Spinal cord (tissue), 10 donors: ENCODE measurements at places on chromosomes 2 and 18. TPM values are rescaled to one million over a fixed set of nuclear protein-coding genes. Genes with fewer than 3 reads are reported as not detected.

Gene TBR1
- 1.3 TPM for total RNA-seq

DNA sequence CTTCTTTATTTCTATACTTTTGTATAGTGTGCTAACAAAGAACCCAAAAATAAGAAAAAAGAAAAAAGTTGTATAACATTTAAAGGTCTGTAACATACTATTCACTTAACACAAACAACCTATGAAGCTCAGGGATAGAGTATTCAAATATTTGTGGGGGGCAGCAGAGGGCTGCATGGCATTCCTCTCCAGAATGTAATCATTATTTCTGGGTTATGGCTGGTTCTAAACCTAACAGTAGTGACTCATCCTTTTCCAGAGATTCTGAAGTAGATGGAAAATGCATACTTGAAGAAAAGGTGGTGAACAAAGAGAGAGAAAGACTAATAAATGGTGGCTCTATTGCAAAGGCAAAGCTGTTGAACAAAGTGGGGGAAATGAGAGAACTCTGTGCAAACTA lies 249.4 kb downstream of the NRXN1 start:
- H3K4me3 ChIP-seq: no peak overlapping the region
- no peaks in the 10 kb centered on the region for H3K27me3 ChIP-seq
- H3K27ac ChIP-seq: no peak overlapping the region

- no peak for DNase-seq
- no peaks in the 10 kb centered on the region for H3K27me3 ChIP-seq
- no peak overlapping the region for H3K4me3 ChIP-seq
Measured at GRCh38 chr2:150051004-150051403, 436.5 kb downstream of the RND3 start.

DNA sequence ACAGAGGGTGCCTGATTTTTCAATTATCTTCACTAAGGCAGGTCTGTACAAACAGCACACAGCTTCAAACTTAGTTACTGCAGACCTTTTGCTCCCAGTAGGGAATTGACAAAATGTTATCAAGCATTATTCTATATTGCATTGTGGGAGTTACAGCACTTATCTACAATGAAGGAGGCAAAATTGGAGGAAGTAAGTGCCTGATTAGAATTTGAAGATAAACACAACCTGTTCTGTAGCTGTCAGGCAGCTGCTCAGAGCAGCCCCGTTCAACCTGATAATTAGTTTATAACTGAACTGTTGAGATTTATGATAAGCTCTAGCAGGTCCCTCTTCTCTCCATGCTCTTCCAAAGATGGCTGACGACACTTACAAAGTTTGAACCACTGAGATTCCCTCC lies 364.4 kb upstream of the CYRIA start:
- no peaks in the 10 kb centered on the region for H3K4me1 ChIP-seq
- H3K4me3 ChIP-seq: no peak overlapping the region
- H3K36me3 ChIP-seq: no peaks in the 10 kb centered on the region
- H3K27me3 ChIP-seq: no peaks in the 10 kb centered on the region
- no peak overlapping the region for H3K27ac ChIP-seq

DNA sequence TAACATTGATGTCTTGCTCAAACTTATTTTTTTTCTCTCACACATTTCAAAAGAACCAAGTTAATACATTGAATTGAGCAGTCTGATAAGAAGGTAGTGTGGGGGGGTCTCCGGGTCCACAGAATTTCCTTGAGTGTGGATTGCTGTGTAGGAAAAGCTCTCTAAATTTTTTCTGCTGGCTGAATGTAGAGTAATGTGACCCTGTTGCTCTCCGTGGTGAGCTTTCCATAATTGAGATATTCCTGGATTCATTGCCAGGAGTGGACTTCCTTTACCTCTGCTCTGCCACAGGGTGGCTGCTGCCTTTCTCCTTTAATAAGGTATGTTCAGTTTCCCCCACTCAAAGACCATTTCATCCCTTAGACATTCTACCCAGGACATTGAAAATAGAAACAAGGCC lies 50.9 kb downstream of the PKP4 start:
- no peaks in the 10 kb centered on the region for H3K36me3 ChIP-seq
- H3K4me3 ChIP-seq: no peak overlapping the region
- no peaks in the 10 kb centered on the region for H3K27me3 ChIP-seq
- DNase-seq: no peak
- no peak overlapping the region for H3K27ac ChIP-seq

DNA sequence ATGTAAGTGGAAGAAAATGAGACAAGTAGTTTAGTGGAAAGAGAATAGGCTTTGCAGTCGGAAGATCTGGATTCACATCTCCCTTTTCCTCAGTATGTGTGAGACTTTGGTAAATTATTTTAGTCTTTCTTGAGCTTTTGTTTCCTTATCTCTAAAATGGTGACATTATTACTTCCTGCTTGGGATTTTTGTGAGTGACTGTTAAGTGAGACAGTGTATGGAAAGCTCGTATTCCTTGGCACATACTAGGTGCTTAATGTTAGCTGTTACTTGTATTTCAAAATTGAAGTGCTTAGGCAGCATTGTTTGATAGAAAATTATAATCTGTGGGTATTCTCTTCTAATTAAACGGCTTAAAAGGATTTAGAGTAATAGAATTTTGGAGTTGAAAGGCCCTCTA lies 2.0 kb downstream of the ZNF638 start:
- DNase-seq: no peak
- H3K27me3 ChIP-seq: no peaks in the 10 kb centered on the region
- H3K36me3 ChIP-seq: peaks cover 5% of the 10 kb centered on the region
- peaks cover 15% of the 10 kb centered on the region for H3K4me1 ChIP-seq

- DNase-seq: no peak
- no peak overlapping the region for H3K4me3 ChIP-seq
- no peak overlapping the region for H3K27ac ChIP-seq
- H3K36me3 ChIP-seq: no peaks in the 10 kb centered on the region
- no peaks in the 10 kb centered on the region for H3K4me1 ChIP-seq
Measured at GRCh38 chr2:4175343-4175742, 472.0 kb downstream of the DCDC2C start.

Gene HOXD4
- total RNA-seq: 3.9 TPM

Gene MERTK
- 13.4 TPM for total RNA-seq

- no peaks in the 10 kb centered on the region for H3K4me1 ChIP-seq
- H3K4me3 ChIP-seq: no peak overlapping the region
- no peaks in the 10 kb centered on the region for H3K27me3 ChIP-seq
- H3K27ac ChIP-seq: no peak overlapping the region
- no peak for DNase-seq
Measured at GRCh38 chr2:191622374-191623320, 55.3 kb upstream of the NABP1 start.

GRCh38 chr18:4236940-4237663 lies 218.0 kb downstream of the DLGAP1 start:
- no peaks in the 10 kb centered on the region for H3K27me3 ChIP-seq
- no peaks in the 10 kb centered on the region for H3K4me1 ChIP-seq
- no peaks in the 10 kb centered on the region for H3K36me3 ChIP-seq
- H3K4me3 ChIP-seq: no peak overlapping the region
- no peak overlapping the region for H3K27ac ChIP-seq
- no peak for DNase-seq

- no peak overlapping the region for H3K27ac ChIP-seq
- no peak overlapping the region for H3K4me3 ChIP-seq
- no peaks in the 10 kb centered on the region for H3K27me3 ChIP-seq
- DNase-seq: no peak
- no peaks in the 10 kb centered on the region for H3K4me1 ChIP-seq
Measured at GRCh38 chr18:39434223-39434920, 1868.8 kb upstream of the CELF4 start.

DNA sequence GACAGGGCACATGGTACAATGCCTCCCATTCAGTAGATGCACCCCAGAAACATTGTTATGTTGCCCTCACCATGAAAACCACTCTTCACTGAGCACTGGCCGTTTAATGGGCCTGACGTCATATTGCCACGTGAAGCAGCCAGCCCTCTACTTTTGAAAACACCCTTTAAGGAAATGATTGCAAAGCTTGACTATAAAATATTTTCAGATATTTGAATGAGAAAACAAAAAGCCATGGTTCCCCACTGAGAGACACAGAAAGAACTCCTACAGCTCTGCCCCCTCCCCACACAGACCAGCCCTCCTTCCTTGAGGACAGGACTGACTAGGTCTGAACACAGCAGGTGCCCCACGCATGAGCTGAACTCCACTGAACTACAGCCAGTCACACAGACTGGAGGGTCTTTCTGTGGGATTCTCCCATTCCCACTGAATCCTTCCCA lies 349.1 kb downstream of the ANAPC1 start:
- H3K4me3 ChIP-seq: no peak overlapping the region
- DNase-seq: no peak

DNA sequence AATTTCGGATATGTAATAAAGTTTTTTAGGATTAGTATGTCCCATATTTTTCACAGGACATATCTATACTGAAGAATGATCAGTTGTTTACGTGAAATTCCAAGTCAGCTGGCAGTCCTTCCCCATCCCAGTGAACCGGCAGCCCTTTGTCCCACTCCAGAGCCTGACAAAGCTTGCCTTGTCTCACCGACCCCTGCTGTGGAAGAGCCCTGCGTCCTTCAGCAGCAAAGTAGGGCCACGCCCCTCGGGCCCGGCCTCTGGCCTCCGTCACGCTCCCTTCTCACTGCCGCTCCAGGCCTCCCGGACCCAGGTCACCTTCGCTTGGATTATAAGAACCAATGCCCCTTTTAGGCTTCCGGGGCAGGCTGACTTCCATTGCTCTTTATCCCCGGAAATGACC lies 89.8 kb upstream of the TGIF1 start:
- H3K27ac ChIP-seq: peak overlapping the region; percentile 42
- no peaks in the 10 kb centered on the region for H3K36me3 ChIP-seq
- peaks cover 8% of the 10 kb centered on the region for H3K4me1 ChIP-seq
- peak; percentile 8 for DNase-seq
- H3K4me3 ChIP-seq: no peak overlapping the region
- no peaks in the 10 kb centered on the region for H3K27me3 ChIP-seq

DNA sequence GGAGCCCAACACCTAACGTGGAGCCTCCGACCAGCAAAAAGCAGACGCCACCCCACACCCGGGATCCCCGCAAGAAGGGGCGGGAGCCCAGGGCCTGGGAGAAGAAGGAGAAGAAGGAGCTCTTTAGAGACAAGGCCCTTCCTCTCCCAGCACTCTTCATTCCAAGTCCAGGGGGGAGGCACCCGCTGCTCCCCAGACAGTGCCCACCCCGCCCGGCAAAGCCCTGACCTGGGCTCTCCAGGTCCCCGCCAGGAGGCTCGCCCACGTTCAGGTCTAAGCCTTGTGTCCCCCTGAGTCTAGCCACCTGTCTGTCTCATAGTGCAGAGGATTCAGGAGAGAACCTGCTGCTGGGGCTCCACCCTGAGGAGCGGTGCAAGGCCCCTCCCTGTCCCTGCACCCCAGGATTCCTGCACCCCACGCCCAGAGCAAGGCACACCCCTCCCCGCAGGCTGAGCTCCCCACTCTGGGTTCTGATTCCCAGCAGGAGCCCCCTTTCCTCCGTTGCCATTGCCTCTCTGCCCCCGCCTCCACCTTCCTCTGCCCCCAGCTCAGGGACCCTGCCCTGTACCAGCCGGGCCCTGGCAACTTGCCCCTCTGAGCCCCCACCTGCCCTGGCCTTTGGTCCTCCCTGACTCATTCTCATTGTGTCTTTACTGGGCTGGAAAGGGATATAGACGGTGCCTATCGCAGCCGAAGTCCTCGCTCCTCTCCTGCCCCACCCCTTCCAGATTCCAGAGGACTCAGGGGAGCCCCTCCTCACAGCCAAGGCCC lies 33.5 kb upstream of the GPC1 start:
- no peaks in the 10 kb centered on the region for H3K27me3 ChIP-seq
- peaks cover 11% of the 10 kb centered on the region for H3K4me1 ChIP-seq
- DNase-seq: no peak
- no peaks in the 10 kb centered on the region for H3K36me3 ChIP-seq
- H3K27ac ChIP-seq: no peak overlapping the region
- H3K4me3 ChIP-seq: no peak overlapping the region

- no peaks in the 10 kb centered on the region for H3K4me1 ChIP-seq
- H3K4me3 ChIP-seq: no peak overlapping the region
- no peaks in the 10 kb centered on the region for H3K36me3 ChIP-seq
- DNase-seq: no peak
- H3K27me3 ChIP-seq: no peaks in the 10 kb centered on the region
Measured at GRCh38 chr2:152363936-152364335, 29.0 kb downstream of the FMNL2 start.

GRCh38 chr2:42360493-42360889 lies 526 bp downstream of the COX7A2L start:
- H3K4me3 ChIP-seq: peak overlapping the region; percentile 97
- no peaks in the 10 kb centered on the region for H3K36me3 ChIP-seq
- peak overlapping the region; percentile 96 for H3K27ac ChIP-seq
- DNase-seq: no peak

Gene COL4A4
- 1.7 TPM for total RNA-seq

- no peaks in the 10 kb centered on the region for H3K36me3 ChIP-seq
- no peak overlapping the region for H3K27ac ChIP-seq
- DNase-seq: no peak
- H3K4me3 ChIP-seq: no peak overlapping the region
Measured at GRCh38 chr2:190093793-190094192, 31.3 kb upstream of the MSTN start.

GRCh38 chr2:55490554-55490953 lies 29.0 kb upstream of the CFAP36 start:
- peak; percentile 93 for DNase-seq
- no peak overlapping the region for H3K4me3 ChIP-seq
- H3K4me1 ChIP-seq: peaks cover 3% of the 10 kb centered on the region
- H3K27ac ChIP-seq: no peak overlapping the region
- H3K36me3 ChIP-seq: no peaks in the 10 kb centered on the region

DNA sequence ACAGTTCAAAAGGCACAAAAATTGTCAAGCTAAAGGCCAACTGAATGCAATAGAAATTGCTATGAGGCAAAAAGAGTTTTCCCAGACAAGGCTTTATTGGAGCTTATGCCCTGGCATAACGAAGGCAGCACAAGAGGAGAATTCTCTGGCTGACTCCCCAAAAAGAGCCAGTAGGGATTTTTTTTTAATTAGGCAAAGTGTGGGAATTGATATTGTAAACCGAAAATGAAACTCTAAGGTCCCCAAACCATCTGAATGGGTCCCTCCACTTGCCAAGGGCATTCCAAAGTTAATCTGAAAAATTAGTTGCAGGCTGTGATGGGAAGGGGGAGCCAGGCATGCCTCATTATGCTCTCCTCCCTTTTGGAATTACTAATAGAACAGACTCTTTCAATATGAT lies 118.9 kb downstream of the SPOPL start:
- H3K4me3 ChIP-seq: no peak overlapping the region
- no peak overlapping the region for H3K27ac ChIP-seq
- no peaks in the 10 kb centered on the region for H3K27me3 ChIP-seq
- peak; percentile 69 for DNase-seq
- H3K36me3 ChIP-seq: no peaks in the 10 kb centered on the region

Gene C1GALT1C1L
- 1.2 TPM for total RNA-seq

GRCh38 chr2:189393440-189394111 lies 47.7 kb upstream of the WDR75 start:
- H3K4me3 ChIP-seq: no peak overlapping the region
- DNase-seq: no peak
- no peaks in the 10 kb centered on the region for H3K27me3 ChIP-seq
- H3K4me1 ChIP-seq: no peaks in the 10 kb centered on the region
- no peak overlapping the region for H3K27ac ChIP-seq
- H3K36me3 ChIP-seq: no peaks in the 10 kb centered on the region
